ENCODE measurements at places on chromosomes 6 and 20. TPM values are rescaled to one million over a fixed set of nuclear protein-coding genes. Genes with fewer than 3 reads are reported as not detected.

DNA sequence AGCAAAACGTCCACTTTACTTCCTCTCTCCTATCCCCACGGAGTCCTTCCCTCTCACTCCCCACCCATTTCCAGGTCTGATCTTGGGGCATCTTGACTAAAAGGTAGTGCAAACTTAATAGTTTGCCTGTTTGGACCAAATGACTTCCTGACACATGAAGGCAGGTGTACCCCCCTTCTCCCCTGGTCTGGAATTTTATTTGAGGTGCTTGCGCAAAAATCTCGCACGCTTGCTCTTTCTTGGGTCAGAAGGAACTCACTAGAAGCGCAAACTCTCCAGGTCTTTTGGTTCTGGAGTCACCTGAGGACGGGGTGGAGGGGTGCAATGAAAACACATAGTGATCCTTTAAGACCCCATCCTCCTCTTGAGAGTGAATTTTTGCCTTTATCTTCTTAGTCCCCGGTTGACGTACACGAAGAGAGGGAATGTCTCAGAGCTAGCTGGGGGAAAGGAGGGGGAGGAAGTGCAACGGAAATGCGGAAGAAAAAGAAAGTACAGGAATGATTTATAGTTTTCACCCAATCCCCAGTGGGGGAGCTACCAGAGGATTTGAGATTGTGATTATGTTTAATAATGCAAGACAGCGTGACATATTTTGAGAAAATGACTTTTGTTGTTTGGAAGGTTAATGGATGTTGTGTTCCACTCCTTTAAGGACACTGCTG lies 4.9 kb downstream of the ADGRB3 start:
- DNase-seq: no peak

DNA sequence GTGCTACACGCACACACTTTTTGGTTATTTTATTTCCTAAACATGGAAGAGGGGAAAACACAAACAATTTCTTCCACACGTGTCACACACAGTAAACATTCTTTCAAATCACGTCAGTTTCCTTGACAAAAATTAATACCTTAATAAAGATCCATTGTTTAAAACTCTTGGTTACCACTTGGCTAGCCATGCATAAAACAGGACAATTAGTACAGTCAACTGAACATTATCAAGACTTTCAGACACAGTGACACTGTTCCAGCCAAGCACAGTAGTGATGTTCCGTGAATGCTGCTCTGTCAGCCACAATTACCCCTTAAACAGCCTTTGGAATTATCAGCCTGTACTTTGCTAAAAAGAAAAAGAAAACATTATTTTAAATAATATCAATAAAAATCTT lies 50.8 kb downstream of the GMDS start:
- no peak for DNase-seq

GRCh38 chr6:31791324-31792089 lies 4.0 kb downstream of the VARS1 start:
- DNase-seq: no peak

DNA sequence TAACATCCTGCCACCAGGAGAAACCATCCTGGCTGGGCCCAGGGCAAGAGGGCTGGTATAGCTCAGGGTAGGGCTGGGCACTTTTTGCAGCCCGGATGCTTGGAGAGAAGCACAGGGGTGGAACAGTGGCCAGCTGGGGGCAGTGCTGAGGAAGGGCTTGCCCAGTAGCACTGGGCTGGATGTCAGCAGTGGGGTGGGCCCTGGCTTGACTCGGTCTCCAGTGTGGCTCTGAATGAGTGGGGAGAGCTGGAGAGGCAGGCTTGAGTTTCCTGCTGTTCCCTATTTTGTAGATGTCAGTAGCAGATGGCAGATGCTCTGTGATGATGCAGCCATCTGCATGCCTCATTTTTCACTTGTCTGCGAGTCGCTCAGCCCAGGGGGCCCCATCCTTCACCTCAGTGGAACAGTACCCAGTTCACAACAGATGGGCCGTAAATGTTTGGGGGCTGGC lies 56.3 kb upstream of the TULP1 start:
- DNase-seq: peak; percentile 23

- no peak for DNase-seq
Observed at GRCh38 chr6:150409576-150410066, 40.8 kb downstream of the IYD start.

Gene HDGFL1
- polyA plus RNA-seq: not detected

DNA sequence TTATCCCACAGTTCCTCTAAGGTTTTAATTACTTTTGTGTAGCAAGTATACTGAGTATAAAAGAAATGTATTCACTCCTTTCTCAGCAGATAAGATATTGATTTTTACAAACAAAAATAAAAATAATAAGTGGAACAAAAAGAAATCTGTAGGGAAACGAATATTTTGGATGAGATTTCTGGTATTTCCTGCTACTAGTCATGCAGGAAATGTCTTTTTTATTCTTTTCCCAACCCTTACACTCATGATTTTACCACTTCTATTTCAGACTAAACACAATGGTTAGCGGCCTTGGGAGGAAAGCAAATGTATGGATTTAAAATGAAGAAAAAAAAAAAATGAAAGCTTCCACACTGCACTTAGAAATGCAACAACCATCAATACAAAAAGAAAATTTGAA lies 580.5 kb upstream of the MARCKS start:
- no peak for DNase-seq

DNA sequence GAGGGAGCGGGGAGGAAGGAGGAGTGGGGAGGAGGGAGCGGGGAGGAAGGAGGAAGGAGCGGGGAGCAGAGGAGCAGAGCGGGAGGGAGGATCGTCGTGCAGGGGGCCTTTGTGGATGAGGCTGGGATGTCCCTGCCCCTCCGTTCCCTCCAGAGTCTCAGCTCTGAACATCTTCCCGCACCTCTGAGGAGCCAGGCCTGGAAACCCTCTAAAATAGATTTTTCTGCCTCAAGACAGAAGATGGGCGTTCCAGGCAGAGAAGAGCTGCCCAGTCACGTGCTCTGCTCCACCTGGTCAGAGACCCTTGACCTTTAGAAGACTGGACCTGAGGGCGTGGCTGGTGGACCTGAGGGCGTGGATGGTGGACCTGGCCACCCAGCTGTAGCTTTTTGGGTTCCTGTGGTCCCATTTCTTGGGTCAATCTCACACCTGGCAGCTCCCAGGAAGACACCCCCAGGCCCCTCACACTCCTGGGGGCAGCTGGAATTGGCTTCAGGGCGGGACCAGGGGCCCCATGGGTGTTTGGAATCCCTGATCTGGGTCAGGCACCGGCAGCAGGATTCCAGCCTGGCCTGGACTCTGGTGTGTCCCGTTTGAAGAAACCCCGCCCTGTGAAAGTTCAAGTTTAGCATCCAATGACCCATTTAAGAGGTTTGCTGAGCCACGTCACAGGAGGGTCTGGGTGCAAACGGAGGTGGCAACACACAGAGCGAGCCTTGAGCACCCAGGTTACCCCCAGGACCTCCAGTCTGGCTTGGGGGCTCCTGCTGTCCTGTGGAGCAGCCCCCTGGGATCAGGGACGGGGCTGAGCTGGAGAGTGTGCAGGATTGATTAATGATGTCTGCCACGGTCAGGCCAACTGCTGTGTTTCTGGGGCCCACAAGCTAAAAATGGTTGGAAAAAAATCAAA lies 96.9 kb upstream of the BHLHE23 start:
- no peak for DNase-seq

DNA sequence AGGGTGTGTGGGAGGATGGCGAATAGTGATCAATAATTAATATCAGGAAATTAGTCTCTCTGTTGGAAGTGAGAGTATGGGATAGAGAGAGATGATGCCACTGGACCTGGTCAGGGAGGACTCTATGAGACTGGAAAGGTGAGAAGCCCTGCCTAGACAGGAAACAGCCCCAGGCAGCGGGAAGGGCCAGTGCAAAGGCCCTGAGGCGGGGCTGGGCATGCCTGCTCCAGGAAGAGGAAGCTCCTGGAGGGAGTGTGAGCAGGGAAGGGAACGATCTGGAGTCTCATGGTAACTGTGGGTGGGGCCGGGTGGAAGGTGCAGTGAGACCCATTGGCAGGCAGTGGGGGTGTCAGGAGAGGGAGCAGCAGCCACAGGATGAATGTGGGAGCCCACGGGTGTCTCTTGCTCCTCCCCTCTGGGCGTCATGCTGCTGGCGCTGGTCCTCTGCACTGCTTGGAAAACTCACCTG lies 1.8 kb upstream of the CST3 start:
- DNase-seq: no peak

DNA sequence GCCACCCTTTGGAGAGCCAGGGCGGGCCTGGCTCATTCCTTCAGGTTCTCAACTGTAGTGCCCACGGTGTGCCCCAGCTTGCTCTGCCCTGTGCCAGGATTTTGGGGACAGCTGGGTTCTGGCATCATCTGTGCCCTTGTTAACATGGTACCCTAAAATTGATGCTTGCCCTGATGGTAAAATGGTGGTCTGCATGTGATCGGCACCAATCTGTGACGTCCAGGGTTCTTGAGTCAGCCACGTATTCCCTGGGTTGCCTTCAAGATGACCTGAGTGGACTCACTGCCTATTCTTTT lies 31.2 kb upstream of the APCDD1L start:
- DNase-seq: no peak

Gene CD2AP
- 7.7 TPM for polyA plus RNA-seq

- DNase-seq: no peak
Observed at GRCh38 chr20:49675368-49676151, 38.1 kb downstream of the B4GALT5 start.

Gene SLC26A8
- 0.16 TPM for polyA plus RNA-seq

GRCh38 chr6:31441365-31442267 lies 38.2 kb downstream of the MICA start:
- DNase-seq: peak; percentile 32

Gene FILIP1
- polyA plus RNA-seq: not detected

DNA sequence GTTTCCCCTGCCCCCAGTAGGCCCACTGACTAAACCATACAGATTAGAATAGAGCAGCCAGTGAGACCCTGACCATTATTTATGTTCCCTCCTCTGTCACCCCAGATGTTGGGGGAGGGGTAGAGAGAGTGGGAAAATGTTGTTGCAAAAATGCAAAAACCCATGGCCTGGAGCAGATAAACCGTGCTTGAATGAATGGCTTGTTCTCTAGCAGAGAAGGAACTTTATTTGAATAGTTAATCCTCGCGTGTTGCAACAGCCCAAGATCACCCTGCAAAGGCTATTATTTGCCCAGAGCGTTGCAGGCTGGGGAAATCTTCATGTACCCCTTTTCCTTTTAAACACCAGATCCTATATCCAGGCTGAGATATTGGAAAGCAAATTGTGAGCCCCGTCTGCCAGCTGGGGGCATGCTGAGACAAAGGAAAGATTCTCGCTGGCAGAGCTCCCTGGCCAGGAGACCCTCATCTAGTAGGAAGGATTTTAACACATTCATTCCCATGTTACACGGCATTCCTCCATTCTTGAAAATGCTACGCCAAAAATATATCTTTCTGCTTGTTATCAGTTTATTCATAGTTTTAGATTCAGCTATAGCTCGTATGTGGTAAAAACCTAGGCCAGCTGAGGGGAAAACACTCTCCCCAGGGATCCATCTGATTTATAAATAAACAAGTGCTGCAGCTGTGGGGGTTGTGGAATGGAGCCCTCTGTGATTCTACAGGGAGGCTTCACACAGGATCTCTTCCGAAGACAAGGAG lies 53.0 kb downstream of the LINC00237 start:
- no peak for DNase-seq

DNA sequence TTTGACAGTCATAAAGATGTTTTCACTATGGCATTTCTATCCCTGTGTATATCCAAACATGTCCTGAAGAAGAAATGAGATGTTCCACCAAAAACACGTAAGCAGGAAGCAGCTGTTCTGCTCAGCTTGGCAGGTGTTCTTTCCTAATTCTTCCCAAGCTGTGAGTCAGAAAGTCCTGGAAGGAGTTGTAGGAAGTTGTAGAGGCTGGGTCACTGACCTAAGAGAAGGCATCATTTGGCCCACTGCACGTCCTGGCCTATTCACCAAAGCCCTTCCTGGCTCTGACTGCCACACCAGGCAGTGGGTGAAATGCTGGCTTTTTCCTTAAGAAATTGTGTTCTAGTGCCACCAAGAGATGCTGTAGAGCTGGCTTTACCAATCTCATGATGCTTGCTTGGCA lies 40.3 kb downstream of the STX11 start:
- DNase-seq: peak; percentile 50

DNA sequence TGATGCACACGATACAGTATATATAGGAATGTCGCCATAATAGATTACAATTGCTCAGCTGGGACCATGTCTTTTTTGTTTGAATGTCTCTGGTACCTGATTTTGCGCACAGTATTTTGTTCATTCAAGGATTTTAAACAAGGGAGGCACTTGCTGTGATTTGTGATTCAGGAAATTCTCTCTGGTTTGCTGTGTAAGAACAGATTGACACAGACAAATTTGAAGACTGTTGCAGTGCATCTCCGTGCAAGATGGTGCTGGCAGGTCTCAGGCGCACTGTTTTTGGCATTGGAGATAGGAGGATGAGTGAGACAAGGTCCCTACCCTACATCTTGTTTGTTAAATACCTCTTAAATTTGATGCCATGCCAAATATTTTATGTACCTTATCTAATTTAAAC lies 2.5 kb downstream of the MAPRE1 start:
- DNase-seq: no peak

DNA sequence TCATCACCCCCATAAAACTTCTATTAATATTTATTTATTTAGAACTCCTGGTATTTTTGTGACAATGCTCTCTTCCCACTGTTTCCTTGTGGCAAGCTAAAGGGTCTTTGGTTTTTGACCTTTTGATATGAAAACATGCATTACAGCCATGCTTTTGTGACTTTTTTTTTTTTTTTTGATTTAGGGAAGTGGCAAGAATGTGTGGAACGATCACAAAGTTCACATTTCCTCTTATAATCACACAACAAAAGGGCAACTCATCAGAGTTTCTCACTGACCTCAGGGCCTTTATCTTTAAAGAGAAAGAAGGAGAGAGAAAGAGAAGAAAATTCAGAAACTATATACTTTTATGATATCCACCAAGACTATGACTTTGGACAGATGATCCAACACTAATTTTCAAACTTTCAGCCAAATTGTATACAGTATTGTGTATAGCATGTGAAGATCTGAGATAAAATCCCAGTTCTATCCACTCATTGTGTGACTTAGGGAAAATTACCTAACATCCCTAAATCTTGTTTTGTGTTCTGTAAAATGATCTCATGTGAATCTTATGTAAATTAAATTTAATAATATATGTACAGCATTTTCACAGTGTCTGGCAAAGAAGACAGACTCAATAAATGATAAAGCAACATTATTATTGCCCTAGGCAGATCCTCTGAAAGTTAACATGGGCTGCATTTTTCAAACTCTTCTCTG lies 106.8 kb upstream of the MARCKS start:
- DNase-seq: no peak

GRCh38 chr20:50330504-50331313 lies 140.1 kb downstream of the CEBPB start:
- DNase-seq: peak; percentile 77

- DNase-seq: no peak
Observed at GRCh38 chr6:44039191-44039719, 88.0 kb downstream of the MRPL14 start.

DNA sequence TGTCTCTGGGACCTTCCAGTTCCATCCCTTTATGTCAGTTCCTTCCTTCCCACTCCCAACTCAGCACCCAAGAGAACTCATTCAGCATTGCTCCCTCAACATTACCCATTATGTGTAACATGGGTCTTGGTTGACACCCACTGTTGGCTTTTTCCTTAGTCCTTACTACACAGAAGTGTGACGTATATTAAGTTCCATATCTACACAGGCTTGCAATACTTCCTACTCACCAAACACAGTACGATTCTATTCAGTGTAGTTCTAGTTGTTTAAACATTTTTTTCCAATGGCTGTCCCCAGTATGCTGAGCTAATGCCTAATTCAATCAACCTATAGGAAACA lies 37.7 kb downstream of the ARHGAP18 start:
- DNase-seq: no peak

Measured in mammary epithelial cell (primary cell).